Neural crest cell (in vitro differentiated cells): ENCODE measurements at places on chromosomes 5 and 9. TPM values are rescaled to one million over a fixed set of nuclear protein-coding genes. Genes with fewer than 3 reads are reported as not detected.

Gene SPINK6
- not detected in 2 replicates for total RNA-seq

GRCh38 chr5:94562327-94562971, 56.0 kb downstream of the KIAA0825 start:
- DNase-seq, result no peak

Gene ANKHD1
- total RNA-seq, result 152 and 154 TPM in 2 replicates

DNA sequence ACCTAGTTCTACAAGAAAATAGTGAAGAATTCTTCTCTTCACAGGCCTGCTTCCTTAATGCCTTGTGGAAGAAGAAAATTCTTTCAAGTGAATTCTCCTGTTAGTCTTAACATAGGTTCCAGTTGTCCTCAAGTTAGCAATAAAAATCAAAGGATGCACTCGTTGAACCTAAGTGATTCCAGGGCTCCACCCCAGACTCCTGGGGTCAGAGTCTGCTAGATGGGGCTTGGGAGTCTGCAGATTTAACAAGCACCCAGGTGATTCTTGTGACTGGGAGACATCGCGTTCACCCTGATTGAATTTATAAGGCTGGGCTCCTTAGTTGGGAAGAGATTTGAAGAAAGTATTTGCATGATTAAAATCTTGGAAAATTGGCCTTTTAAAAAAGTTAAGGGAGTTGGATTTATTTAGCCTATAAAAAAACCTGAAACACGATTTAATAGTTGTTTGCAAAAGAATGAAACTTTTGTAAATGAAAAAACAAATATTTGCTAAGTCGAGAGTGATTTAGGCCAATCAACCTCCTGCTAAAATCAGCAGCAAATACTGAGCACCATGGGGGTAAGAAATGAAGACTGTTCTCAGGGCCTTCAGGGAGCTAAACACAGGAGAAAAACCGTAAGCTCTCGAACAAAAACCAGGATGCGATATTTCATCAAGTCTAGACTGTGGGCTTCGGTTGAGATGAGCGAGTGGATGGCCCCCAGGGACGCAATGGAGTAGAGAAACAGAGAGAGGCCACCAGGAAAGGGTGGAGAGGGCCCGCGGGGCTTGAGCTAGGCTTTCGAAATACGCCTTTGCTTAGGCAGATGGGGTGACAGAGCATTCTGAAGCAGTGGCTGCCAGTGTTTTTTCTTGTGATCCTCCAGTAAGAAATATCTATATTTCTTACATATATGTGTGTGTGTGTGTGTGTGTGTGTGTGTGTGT, 86.9 kb upstream of the TTC23L start:
- no peak for DNase-seq

Gene ARRDC3
- 50.2 and 59.7 TPM in 2 replicates for total RNA-seq
